ENCODE measurements at places on chromosomes 4 and X.

- DNase-seq, result peak; percentile 76
Measured at GRCh38 chr4:177484613-177485021, 42.4 kb upstream of the AGA start.

DNA sequence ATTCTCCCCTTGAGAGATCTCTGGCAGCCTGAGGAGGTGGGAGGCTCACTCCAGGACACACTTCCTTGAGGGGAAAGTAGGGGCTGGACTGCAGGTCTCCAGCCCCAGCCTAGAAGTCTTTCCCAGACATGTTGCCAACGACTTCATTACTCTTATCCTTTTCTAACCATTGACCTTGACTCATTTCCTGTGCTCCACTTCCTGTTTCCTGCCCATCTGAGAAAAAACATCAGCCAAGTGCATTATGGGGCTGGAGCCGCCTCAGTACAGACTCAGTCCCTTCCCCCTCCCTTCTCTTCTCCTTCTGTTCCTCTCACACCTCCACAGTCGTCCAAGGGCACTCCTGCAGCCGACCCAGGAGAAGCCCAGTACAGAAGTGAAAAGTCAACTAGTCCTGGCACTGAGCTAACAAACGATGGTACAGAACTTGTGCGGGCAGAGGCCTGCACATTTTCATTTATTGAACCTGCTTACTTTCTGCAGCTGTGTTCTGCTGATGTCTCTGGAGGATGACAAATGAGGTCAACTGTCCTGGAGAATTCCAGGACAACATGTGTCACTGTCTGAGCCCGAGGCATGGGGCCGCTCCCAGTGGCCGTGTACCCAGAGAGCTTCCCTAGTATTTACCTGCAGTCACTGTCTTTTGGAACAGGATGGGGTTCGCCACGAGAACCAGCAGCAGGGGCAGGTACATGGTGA is 20.1 kb downstream of the GPR143 start:
- no peak for DNase-seq

- DNase-seq, result no peak
Measured at GRCh38 chr4:112061207-112061817, 83.9 kb upstream of the FAM241A start.

- DNase-seq, result peak; percentile 46
Measured at GRCh38 chr4:8506373-8507195, 66.0 kb downstream of the TRMT44 start.

DNA sequence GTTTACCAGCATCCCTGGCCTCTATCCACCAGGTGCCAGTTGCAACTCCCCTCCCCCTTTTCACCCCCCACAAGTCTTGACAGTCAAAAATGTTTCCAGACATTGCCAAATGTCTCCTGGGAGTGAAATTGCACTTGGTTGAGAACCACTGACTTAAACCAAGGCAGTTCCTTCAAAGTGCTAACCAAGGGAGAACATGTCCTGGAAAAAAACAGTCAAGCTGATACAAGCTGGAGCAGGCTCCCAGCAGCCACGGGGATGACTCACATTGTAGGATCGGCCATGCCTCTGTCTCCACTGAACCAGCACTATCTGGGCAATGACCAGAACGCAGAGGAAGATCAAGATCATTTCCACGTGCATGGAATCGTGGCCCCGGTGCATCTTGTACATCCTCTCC is 11.4 kb downstream of the RNF175 start:
- DNase-seq, result peak; percentile 86

- DNase-seq, result no peak
Measured at GRCh38 chrX:10011991-10012390, 44.8 kb downstream of the CLDN34 start.

DNA sequence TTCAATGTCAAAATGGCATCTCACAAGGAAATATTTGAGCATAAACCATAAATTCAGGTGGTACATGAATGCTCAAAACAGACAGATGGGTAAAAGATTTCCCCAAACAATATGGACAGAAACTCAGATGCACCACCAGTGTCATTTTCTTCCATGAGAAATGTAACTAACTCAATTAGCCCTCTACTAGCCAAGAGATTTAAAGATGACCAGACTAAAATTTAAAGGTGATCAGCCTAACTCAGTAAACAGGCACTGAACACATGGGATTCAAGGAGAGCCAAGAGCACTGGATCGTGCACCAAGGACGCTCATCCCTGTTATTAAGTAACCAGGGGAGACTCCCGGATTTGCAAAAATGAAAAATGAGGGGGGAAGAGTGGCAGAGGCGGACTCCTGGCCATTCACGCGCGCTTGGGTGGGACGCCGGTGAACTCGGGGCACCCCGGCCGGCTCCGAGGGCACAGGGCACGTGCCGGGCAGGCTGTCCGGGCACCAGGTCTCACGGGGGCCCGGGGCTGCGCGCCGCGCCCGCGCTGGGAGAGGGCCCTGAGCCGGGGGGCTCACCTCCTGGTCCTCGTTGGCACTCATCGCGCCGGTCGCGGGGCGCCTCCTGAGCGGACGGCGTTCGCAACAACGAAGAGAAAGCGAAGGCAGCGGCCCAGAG is 490 bp downstream of the RWDD4 start:
- DNase-seq, result peak; percentile 55

DNA sequence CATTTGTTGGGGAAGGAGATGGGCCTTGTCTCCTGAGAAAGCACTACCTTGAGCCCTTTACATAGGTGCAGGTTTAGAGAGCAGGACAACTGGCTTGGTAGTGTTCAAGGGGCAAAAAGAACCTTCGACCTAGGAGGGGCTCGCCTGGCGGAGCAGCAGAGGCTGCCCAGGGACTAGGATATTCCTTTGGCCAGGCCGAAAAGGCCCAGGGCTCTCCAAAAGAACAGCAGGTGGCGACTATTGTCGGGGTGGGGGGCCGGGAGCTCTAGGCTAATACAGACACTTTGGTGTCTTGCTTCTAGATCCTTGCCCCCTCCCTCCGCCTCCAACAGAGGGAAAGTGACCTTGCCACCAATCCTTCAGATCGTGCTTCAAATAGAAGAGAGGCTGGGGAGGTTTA is 7.1 kb upstream of the POU3F4 start:
- DNase-seq, result no peak

DNA sequence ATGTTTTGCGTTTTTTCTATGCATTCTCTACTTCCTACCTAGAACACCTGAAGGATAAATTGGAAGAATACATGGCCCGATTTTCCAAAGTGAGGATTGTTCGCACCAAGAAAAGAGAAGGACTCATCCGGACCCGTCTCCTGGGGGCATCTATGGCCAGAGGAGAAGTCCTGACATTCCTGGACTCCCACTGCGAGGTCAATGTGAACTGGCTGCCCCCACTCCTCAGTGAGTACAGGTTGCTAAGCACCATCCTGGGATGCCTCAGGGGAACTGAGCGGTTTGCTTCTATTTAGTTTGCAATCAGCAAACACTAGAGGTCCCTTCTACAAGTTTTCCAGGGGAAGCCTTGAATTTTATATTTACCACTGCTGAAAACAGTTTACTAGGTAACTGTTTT is 359.3 kb upstream of the GALNT7 start:
- DNase-seq, result no peak

- DNase-seq, result peak; percentile 64
Measured at GRCh38 chrX:10017872-10018271, 50.7 kb downstream of the CLDN34 start.

DNA sequence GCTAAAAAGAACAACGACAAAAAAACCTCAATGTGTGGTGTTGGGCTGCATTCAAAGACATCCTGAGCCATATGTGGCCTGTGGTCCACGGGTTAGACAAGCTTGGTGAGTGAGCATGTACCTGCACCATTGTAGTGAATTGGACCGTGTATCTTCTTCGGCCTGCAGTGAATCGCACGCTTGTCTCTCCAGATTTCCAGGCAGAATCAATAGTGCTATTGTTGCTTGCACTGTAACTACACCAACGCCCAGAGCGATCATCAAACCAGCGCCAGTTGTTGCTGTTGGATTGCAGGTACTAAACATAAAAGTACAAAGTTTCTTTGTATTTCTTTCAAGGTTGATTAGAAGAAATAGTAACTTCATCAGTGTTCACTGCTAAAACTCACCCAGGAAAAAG is 101.6 kb downstream of the HUWE1 start:
- DNase-seq, result no peak

All from adipocyte (in vitro differentiated cells).